ENCODE measurements at places on chromosomes 6 and 20.
A peak's percentile ranks its signal among the peaks of the same experiment; 100 is the strongest.

GRCh38 chr6:133571681-133572080 is 317.2 kb upstream of the TCF21 start:
- DNase-seq: no peak

DNA sequence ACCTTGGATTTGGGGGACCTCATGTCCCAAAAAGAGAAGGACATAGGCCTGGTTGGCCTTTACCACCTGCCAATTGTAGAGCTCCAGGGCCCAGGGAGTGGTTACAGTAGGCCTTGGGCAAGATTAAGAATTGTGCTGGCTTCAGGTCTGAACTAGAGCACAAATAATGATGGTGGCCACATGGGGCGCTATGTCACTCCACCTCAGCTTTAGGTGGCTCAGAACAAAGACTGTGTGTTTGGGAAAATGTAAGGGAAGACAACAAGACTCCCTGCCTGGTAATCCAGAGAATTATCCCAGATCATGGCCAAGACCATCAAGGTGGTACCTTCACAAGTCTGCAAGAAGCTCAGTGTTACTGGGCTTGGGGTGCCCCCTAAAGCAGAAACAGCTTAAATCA is 224.9 kb upstream of the OPRM1 start:
- DNase-seq: no peak

- no peak for DNase-seq
Measured at GRCh38 chr6:34901930-34902329, 12.9 kb downstream of the ANKS1A start.

DNA sequence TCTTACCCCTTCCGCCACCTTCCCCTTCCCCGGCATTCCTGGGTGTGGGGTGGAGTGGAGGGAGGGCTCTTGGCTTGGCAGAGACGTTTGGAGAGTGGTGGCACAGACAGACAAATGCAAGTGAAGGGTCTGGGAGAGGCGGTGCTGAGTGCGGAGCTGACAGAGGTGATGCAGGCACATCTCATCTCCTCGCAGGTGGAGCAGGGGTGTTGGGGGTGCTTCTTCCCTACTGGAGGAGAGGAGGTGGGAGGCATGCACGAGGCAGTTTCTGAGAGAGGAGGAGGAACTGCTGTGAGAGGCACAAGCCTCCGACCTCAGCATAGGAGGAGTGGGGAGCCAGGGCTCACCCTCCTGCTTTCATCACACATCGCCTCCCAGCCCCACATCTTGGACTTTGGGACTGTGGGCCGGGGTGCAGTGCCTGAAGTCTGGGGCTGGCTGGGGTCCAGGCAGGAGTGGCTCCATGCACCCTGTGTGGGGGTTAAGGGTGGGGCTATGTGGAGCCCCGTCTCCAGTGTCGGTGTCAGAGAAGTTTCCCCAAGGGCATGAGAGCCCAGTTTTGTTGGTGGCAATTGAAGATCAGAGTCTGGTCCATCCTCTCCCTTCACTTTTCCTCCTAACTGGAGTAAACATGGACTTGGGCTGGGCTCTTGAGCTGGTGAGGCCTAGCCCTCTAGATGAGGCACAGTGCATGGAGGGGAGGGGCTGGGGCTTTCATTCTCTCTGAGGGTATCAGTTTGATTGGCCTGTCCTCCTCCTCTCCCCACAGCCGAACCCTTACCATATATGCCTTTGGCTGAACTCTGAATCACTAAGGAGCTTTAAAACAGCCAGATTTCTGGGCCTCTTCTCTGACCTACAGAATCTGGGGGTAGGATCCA is 20.2 kb upstream of the SLC22A7 start:
- no peak for DNase-seq

GRCh38 chr6:11097476-11097875 is 3.8 kb downstream of the SMIM13 start:
- DNase-seq: no peak

DNA sequence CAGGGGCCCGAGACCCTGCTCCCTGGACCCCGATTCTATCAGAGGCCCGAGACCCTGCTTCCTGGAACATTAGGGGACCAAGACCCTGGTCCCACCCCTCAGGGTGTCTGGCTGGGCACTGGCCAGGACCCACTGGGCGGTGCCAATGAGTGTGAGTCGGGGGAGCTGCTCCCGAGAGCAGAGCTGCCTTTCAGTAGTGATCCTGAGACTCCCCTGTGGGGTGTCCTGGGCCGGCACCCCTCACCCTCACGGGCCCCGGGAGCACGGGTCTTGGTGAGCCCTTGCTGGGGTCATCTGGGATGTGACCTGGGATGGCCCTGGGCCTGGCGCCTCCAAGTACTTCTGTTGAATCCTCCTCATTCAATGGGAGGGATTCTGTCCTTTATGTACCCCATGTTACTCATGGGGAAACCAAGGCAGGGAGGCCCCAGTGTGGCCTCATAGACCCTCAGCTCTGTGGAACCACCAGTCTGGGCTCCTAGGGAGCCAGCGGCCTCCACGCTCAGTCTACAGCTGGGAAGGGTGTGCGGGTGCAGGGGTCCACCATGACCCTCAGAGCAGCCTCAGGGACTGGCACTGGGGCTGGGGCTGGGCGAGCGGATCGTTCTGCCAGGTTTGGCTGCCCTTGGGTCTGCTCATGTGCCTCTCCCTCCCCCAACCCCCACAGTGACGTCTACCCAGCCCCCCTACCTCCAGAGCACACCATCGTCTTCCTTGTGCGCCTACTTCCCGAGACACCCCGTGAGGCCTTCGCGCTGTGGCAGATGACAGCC is 25.6 kb downstream of the COL20A1 start:
- no peak for DNase-seq

DNA sequence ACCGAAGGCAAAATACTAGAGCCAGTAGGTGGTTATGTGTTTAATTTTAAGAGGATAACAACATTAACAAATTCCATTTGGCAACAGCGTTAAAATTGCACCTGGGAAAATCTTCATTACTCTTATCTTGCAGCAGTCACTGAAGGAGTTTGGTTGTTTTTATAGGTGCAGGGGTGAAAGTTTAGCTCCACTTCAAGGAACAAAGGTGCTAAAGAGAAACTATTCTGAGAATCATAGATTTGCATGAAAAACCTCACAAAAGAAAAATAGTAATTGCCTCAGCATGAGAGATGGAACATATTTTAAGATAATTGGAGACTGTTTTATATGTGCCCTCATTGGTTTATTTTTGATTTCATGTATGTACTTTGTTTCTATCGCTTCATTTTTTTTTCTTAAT is 444.4 kb downstream of the UTRN start:
- no peak for DNase-seq

- no peak for DNase-seq
Measured at GRCh38 chr6:29749668-29750067, 26.4 kb downstream of the HLA-F start.

DNA sequence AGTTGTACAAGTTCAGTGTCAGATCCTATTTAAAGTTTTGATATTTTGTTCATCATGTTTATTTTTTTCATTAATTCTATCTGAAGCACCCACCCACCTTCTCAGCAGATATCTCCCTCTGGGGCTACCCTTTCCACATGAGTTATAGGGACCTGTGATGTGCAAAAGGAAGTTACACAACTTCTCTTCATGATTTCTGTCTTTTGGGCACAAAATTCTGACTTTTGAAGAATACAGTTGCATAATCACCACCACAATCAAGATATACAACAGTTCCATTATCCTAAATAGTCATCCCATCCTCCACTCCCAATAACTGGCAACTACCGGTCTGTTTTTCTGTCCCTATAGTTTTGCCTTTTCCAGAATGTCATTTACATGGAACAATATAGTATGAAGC is 13.8 kb upstream of the FUCA2 start:
- DNase-seq: no peak

DNA sequence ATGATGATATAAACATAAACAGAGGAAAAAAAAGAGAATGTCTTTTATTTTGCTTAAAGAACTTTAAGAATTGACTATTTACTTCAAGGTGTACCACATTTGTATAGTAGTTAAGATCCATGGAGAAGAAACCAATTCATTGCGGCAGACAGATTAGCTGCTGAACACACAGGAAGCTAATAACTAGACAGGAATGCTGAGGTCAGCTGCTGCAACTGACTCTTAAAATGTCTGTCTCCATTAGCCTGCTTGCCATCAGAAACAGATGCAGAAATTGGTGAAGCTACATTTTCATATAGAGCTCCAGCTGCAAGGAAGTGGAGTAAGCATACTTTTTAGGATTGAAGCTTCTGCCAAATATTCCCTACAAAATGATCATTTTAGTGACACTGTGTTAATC is 939.5 kb downstream of the EPHA7 start:
- DNase-seq: no peak

- no peak for DNase-seq
Measured at GRCh38 chr6:8855411-8855810, 420.1 kb upstream of the SLC35B3 start.

- DNase-seq: no peak
Measured at GRCh38 chr6:82957171-82957867, 108.3 kb downstream of the UBE3D start.

- DNase-seq: peak; percentile 66
Measured at GRCh38 chr6:47247227-47247797, 62.4 kb downstream of the TNFRSF21 start.

DNA sequence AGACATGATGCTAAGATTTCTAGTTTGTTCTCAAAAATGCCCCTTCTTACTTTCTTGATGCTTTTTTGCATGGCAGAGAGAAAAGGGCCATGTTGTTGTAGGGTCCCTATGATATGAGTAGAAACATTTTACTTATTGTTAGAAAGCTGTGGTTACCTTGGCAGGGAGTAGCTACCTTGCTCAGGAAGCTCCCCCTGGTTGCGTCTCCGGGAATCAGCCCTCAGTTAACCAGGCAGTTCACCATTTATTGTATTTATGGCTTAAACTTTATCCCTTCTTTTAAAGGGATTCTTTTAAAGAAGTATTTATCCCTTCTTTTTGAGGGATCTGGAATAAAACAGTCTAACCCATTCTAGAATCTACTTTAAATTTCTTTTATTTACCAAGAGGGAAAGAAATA is 113.9 kb upstream of the PROKR2 start:
- no peak for DNase-seq

DNA sequence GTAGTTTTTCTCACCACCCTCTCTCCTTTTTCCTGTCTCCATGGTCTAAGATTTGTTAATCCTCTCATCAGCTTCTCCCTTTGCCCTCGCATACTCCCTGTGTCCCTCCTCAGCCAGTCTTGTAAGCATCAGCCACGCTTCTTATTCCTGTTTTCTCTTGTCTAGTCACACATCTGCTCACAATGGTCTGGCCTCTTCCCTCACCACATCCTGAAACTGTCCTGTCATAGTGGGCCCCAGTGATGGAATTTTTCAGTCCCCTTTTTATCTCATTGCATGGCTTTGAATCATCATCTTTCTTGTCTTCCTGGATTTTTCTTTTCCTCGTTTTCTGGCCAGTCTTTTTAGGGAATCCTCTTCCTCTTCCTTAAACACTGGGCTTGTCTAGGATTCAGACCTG is 57.2 kb downstream of the GFRA4 start:
- no peak for DNase-seq

DNA sequence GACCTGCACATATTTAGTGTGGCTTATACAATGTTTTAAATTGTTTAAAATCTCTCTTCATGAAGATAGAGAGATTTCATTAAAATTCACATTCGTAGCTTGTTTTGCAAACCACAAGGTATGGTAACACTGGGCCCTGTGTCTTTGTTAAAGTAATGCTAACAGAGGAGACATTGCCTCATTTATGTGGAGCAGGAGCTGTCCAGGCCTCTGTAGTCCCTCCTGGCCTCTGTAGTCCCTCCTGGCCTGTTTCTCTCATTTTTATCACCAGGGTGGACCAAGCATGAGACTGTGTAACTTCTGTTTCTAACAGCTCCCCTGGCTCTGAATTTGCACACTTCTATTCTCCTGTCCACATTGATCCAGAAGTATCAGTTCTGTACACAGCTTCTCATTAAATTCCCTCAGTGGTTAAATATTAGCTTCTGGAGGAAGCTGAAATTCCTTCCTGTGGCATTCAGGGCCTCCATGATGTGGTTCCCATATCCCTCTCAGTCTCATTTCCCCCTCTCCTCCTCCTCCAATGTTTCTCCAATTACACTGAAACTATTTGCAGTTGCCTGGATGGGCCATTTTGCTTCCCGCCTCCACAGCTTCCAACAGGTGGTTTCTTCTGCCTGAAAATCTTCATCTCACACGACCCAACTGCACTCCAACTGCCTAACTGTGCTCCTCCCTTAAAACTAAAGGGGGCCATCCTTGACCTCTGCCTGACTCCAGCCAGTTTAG is 340.4 kb downstream of the SYNE1 start:
- DNase-seq: no peak

GRCh38 chr6:35026434-35027222 is 114.5 kb downstream of the TCP11 start:
- no peak for DNase-seq

GRCh38 chr20:45456632-45457031 is 12.9 kb upstream of the WFDC2 start:
- no peak for DNase-seq

DNA sequence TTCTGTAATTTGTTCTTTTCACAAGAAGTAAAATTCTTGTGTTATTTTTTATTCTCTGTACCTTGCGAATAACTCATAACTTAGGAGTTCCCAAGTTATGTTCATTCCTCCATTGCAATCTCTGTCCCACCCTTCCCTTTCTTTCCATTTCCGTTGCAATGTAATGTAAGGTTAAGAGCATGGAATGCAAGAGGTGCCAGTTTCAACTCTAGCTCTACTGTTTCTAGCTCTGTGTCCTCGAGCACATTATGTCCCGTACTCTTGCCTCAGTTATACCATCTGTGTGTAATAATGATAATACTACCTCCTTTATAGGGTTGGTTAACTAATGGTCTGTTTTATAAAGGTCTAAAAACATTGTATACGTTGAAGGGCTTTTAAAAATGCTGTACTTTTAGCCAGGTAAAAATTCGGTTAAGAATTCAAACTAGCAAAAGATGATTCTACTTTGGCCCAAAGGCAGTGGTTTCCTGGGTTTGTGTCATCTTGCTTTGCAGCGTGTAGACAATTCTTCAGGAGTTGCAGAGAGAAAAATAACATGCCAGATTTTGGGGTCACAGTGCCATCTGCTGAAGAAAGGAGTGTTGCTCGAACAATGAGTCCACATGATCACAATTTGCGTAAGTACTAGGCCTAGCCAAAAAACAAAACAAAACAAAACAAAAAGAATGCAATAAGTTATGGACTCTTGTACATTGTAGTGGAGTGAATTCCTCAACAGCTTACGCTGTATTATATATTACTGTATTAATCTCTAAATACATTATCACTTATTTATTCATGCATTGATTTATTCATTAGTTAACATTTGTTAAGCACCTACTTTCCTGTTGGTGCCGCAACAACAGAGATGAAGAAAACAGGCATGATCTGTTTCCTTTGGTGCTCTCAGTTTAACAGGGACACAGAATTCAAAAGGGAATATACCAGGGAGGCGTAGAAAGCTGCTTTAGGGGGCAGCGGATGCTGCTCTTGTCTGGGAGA is 10.0 kb upstream of the PFDN4 start:
- DNase-seq: no peak

DNA sequence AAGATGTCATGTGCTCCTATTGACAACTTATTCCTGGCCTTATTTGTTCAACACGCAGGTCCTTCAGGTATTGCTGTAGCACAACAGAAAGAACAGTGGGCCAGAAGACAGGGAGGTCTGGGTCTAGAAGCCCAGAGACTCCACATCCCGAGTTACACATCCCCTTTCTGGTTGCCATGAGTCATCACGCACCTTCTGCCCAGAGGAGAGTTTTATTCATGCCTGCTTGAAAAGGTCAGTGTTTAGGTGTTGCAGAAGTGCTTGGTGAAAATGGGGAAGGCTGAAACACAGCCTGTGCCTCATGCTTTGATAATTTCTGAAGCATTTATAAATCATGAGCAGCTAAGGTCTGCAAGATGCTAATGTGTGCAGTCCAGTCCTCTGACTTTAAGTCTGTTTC is 256.4 kb downstream of the GMPR start:
- no peak for DNase-seq

GRCh38 chr6:134419716-134420115 is 101.8 kb upstream of the SGK1 start:
- no peak for DNase-seq

Measured in NCI-H1417 treated with DMSO at 0.1 percent for 48 hours (cell line).